Naive thymus-derived CD8-positive, alpha-beta T cell (primary cell): ENCODE measurements at places on chromosomes 11 and 22.

DNA sequence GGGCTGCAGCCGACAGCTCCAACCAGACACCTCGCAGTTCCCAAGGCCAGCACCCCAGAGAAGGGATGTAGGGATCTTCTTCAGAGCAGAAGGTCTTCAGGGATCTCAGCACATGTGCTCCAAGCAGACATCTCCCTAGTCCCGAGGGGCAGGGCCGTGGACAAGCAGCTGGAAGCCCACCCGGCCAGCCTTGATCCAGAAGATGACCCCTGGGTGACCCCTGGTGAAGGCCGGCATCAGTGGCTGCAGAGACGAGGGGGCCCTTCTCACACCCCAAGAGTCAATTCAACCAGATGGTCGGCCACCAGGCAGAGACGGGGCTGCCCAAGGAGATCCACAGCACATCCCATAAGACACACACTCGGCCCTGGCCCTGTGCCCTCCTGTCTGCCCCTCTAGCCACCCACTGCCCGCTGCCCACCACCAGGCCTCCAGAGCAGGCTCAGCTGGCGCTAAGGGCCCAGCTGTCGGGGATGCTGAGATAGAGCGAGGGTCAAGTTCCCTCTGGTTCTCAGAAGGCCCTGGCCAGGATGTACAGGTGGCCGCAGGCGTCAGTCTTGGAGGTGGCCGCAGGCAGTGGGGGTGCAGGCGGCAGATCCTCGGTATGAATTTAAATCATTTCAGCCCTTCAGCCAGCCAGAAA lies 168.3 kb downstream of the BRD1 start:
- peak; percentile 59 for DNase-seq

GRCh38 chr11:117610901-117611300 lies 186.1 kb downstream of the DSCAML1 start:
- no peak for DNase-seq

DNA sequence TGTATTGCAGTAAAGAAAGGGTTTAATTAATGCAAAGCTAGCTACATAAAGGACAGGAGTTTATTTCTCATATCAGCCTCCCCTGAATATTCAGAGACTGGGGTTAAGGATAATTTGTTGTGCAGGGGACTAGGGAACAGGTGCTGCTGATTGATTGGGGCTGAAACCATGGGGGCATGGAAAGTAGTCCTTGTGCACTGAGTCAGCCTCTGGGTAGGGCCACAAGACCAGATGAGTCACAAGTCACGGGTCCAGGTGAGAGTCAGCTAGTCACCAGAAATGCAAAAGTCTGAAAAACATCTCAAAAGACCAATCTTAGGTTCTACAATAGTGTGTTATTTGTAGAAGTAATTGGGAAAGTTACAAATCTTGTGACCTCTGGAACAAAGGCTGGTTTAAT lies 32.9 kb upstream of the SYT13 start:
- DNase-seq: no peak

- no peak for DNase-seq
Measured at GRCh38 chr22:27133019-27133431, 475.6 kb downstream of the MIAT start.

GRCh38 chr11:112885744-112886433 lies 75.3 kb upstream of the NCAM1 start:
- DNase-seq: no peak

DNA sequence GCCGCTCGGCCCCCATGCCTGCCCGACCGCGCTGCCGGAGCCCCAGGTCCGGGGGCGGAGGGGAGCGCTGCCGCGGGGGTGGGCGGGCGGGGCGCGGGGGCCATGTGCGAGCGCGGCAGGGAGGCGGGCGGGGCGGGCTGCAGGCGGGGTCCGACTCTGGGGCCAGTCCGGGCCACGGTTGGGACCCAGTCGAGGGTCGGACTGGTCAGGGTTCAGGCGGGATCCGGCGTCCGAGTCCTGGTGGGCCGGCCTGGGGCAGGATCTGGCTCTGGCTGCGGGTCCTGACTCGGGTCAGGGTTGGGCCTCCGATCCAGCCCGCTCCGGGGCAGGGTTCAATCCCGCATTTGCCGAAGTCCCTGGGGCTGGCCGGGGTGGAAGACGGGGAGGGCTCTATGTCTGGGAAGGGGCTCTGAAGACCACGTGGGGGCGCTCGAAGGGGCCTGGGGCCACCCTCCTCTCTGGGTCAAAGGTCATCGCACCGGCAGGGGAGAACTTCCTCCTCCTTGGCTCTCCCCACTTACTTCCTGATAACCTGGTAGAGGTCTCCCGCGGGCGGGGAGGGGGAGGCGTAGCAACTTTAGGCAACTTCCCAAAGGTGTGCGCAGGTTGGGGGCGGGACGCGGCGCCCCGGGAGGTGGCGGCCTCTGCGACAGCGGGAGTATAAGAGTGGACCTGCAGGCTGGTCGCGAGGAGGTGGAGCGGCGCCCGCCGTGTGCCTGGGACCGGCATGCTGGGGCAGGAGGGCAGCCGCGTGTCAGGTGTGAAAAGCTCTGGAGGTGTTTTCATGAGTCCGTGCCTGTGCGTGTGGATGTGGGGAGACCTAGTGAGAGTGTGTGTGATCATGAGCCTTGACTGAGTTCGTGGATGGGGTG lies 603 bp downstream of the ESRRA start:
- DNase-seq: peak; percentile 68

DNA sequence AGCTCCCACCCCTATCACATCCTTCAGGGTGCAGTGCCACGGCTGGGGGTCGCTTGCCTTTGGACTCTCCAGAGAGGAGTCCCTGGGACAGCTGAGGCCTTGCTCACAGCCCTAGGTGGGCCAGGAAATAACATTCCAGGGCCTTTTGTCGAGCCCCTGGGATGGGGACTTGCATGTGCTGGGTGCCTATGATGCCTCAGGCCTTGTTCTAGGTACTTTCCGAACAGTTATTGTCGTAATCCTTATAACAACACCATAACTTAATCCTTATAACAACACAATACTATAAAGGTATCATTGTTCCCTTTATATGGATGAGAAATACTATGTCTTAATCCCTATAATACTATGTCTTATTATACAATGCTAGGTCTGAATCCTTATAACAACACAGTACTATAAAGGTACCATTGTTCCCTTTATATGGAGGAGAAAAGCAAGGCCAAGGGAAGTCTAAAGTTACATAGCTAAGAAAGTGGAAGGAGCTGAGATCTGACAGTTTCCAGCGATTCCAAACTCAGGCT lies 236.5 kb downstream of the ST3GAL4 start:
- peak; percentile 21 for DNase-seq

GRCh38 chr11:72441752-72442207 lies 7.4 kb upstream of the CLPB start:
- DNase-seq: no peak

DNA sequence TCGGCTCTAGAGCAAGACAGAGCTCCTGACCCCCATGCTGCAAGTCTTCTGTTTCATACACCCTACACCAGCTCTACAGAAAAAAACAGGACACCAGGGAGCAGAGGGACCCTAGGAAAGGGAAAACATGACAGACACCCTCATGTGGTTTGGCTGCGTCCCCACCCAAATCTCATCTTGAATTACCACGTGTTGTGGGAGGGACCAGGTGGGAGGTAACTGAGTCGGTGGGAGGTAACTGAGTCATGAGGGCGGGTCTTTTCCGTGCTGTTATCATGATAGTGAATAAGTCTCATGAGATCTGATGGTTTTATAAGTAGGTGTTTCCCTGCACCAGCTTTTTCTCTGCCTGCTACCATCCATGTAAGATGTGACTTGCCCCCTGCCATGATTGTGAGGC lies 6.6 kb upstream of the C22orf39 start:
- no peak for DNase-seq

DNA sequence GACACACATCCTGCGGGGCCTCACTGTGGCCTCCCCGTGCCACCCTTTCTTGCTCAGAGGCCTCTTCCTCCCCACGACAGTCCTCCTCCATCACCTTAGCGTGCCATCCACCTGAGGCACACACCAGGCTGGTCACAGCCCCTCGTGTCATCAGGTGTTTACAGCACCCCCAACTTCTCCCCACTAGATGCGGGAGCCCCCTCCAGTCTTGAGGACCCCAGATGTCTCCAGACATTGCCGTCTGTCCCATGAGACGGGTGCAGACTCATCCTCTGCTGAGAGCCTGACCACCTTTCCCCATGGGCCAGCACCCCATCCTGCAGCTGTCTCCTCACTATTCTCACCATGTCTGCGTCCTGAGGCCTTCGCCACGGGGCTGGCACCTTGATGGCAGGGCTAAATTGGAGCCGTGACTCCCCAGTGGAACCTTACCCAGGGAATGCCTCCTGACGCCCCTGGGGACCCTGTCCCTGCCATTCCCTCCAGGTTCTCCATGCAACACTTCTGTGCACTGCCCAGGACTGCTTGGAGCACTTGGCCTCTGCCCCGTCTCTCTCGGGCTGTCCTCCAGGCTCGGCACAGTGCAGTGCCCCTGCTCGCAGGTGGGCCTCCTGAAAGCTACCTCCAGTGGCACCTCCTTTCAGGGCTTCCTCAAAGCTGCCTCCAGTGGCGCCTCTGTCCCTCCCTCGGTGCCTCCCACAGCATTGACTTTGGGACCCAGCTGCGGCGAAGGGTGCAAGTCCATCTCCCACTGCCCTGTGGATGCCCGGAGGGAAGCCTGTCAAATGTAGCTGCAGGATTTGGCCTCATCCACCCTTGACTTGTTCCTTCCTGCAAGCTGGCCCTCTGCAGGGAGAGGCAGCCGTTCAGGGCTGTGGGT lies 1386.8 kb downstream of the BRD1 start:
- DNase-seq: no peak

- no peak for DNase-seq
Measured at GRCh38 chr11:90512846-90513245, 290.0 kb upstream of the CHORDC1 start.

- DNase-seq: no peak
Measured at GRCh38 chr22:41989246-41989645, 9.3 kb upstream of the WBP2NL start.

DNA sequence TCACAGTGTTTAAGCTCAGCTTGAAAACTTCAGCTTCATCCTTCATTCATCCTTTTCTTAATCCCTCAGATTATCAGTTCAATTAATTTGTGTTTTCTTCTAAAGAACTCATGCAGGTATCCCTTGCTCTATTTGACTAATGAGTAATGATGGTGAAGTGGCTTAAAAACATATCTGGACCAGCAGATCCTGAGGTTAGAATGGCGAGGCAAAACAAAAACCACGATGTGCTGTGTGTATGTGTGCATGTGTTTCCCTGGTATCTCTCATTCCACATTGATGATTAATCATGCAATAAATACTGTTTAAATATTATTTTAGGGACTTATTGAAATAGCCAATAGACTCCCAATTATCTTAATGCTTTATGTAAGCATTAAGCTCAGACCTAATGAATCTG lies 437.0 kb downstream of the DYNC2H1 start:
- DNase-seq: no peak

DNA sequence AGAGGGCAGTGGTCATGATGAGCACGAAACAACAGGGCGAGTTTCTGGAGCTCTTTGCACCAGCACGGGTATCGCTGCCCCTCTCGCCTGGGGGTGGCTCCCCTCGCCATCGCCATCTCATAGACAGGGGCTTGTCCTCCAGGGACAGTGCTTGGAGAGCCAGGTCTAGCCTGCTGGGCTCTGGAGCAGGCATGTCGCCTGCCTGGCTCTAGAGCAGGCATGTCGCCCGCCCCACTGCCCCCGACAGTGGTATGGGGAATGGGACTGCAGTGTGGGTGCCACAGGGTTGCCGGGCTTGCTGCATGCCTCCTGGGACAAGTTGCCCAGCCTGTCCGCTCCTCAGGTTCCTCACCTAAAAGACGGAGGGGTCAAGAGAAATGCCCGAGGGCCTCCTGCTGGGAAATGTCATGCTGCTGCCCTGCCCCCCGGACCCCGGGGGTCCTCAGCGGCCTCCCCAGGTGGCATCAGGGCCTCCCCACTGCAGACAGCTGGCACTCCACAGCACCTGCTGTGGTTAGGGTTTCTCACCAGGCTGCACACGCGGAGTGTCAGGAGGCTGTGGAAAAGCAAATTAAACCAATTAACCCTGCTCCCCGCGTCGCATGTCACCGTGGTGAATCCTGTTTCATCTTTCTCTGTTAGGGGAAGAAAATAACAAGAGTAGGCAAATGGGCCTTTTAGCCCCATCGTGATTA lies 403.0 kb downstream of the TBC1D22A start:
- no peak for DNase-seq

- no peak for DNase-seq
Measured at GRCh38 chr11:27018902-27019529, 21.6 kb upstream of the BBOX1 start.

DNA sequence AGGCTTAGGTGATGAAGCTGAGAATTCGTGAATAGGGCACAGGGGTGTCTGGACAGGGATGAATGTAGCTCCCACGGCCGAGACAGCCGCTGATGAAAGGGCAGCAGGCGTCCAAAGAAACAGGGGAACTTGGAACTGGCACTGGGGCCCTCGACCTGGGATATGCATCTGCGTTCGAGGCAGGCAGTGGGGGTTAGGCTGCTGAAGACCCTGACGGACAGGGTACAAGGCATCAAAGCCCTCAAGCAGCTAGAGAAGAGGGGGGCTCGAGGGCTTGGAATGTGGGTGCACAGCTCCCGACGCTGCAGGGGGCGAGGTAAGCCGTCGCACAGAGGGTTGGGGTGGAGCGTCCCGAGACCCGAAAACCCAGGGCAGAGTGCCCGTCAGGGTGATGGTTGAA lies 6.9 kb upstream of the SYT8 start:
- DNase-seq: no peak

DNA sequence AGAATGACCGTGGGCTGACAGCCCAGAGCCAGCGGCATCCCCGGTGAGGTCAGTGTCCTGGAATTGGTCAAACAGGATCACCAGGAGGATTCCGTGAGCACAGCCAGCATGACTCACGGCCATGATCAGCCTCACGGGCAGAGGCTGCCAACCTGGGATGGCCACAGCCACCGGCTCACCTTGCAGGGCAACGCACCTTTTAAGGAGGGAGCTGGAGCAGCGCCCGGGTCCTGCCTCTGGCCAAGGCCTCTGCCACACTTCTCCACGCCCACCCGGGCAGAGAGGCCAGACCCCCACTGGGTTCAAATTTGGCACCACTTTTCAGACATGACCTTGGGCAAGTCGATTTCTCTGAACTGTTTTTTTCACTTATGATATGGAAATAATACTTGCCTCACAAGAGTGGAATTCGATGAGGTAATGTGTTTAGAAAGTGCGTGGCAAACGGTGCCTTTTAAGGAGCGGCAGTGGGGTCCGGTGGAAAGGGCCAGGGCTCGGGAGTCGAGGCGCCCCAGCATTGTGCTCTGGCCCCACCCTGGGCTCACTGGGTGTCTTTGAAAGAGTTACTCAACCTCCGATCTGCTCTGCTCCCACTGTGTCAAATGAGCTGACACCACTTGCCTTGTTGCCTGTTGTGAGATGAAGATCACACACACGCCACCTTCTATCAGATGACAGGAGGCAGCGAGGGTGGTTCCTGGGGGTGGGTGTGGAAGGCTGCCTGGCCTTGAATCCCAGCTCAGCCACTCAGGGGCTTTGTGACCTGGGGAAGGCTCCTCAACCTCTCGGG lies 16.0 kb downstream of the TXN2 start:
- DNase-seq: no peak

DNA sequence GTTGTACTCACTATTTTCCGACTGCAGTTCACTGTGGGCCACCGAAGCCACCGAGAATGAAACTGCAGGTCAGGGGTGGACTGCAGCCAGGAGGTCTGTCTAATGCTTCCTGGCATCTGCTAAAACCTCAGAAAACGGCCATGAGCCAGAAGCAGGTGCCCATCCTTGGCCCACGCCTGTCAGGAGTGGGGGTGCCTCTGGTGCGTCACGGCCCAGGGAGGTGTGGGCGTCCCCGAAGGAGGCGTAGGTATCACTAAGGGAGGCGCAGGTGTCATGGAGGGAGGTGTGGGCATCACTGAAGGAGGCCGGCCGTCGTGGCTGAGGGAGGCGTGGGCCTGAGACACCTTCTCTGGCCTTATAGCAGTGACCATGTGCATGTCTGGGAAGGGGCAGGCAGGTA lies 456.2 kb downstream of the TBC1D22A start:
- DNase-seq: no peak
